ENCODE measurements at places on chromosomes 11 and 22. TPM values are rescaled to one million over a fixed set of nuclear protein-coding genes. Genes with fewer than 3 reads are reported as not detected.
A peak's percentile ranks its signal among the peaks of the same experiment; 100 is the strongest.

GRCh38 chr11:61417670-61418069 is 12.1 kb downstream of the CPSF7 start:
- no peak for DNase-seq

DNA sequence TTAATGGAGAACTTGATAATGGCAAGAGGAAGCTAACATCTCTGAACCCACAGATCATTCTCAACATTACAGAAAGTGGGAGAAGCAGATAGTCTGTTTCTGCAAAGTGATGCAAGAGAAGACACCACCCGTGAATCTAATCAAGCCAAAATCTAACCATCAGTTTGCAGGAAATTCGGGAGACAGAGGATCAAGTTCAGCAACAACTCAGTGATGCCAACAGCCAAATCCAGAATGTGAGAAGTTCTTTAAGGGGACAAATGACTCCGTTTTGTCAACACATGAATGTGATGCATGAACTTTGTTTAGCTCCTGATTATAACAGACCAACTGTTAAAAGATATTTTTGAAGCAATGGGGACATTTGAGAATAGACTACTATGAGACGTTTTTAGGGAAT is 95.2 kb upstream of the LDLRAD3 start:
- DNase-seq, result no peak

- no peak for DNase-seq
These were observed 21.2 kb upstream of the PDE3B start for GRCh38 chr11:14622223-14622954.

DNA sequence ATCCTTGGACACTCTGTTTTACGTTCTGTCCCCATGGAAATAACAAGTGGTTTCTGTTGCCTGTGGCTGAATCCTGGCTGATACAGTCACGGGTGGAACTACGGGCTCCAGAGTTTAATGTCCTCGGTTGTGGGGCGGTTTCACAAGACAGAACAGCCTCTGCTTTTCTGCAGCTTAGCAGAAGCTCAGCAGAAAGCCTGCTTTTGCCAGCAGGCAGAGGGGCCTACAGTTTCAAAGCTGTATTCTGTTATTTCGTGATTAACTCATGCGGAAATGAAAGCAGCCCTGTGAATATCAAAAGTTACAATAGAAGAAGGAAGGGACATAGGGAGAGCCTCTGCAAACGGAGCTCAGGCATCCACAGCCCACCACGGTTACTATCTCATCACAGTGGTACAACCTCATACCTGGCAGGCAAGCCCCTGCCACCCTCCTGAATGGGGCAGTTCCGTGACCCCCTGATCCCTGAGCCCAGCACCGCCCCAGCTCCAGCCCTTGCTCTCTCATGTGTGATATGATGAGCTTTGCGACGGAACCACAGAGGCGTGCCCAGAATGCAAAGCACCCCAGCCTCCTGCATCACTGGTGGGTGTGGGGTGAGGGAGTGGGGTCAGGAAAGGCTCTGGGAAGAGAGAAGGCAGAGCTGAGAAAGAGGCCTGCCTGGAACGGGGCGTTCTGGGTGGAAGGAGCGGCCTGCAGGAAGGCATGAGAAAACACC is 360.6 kb downstream of the BRD1 start:
- no peak for DNase-seq

DNA sequence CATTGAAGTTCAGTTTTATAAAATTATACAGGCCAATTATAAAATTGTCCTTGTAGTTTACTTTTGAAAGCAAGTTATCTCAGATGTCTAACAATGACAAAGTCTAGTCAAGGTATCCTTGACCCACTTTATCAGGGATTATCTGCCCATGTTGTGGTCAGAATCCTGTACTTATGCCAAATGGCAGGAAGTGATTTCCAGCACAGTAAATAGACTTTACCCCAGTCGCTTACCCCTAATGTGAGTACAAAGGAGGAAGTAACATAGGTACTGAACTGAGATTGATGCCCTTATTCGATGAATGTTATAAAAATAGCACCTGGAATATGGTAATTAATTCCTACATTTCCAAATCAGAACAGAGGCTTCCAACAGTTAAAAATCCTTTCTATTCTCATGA is 355.7 kb downstream of the CNTN5 start:
- no peak for DNase-seq

GRCh38 chr11:126046570-126047195 is 16.0 kb downstream of the CDON start:
- DNase-seq, result peak; percentile 55

DNA sequence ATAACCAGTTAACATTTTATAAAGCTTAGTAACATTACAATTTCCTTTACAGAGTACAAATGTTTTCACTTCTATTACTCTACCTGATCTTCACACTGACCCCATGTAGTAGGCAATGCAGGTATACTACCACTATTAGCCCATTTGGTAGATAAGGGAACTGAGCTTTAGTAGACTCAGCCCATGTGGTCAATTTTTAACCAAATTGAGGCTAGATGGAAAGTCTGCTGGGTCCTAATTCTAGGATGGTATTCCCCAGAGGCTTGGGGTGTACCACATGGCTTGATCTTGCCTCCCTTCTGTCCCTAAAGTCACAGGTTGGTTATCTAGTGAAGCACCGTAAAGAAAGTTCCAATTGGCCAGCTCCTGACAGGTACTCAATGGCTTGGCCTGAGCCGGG is 48.2 kb downstream of the NRXN2 start:
- DNase-seq, result no peak

DNA sequence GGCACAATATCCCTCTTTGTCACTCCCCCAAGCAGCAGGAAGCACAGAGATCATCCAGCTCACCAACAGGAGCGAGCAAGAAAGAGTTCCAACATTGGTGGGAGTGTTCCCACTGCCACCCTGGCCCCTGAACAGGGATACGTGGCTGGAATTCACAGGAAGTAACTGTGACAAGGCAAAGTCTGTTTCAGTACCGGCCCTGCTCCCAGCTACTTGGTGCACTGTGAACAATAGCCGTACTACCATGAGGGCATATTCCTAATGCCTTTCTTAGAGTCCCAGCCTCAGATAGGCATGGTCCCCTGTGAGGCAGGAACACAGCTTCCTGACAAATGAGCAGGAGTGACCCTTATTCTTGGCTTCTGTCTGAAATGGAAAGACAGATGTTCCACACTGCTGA is 1.8 kb upstream of the SLC37A2 start:
- no peak for DNase-seq

DNA sequence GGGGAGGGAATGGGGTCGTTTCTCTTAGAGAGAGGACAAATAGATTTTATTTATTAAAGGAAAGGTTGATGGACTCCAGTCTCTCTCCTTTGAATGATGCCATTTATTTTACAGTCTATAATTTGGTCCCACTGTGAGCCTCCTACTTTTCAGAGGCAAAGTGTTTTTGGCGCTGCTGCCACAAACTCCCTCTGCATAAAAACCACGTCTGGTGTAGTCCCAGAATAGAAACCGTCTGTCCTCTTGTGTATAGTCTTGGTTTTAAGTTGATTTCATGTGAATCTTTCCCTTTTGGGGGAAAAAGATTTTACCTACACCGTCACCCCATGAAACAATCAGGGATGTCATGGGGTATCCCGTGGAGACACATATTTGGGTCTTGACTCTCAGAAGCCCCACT is 143.6 kb upstream of the SEZ6L start:
- no peak for DNase-seq

DNA sequence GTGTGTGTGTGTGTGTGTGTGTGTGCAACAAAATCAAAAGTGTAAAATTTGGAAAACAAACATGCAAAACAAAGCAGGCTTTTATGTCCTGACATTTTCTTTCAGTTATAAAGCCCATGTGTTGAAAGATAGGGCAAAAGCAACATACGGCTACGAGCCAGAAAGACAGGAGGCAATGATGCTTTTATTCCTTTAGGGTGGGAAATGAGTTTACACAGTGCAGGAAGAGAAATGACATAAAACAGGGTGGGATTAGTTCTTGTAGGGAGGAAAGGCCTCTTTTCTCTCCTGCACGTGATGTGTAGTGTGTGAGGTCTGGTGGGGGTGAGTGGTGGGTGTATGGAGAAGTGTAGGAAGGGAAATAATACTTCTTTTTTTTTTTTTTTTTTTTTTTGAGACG is 29.4 kb downstream of the IL18 start:
- DNase-seq, result no peak

- DNase-seq, result no peak
These were observed 308.7 kb downstream of the DDX10 start for GRCh38 chr11:108973402-108974162.

DNA sequence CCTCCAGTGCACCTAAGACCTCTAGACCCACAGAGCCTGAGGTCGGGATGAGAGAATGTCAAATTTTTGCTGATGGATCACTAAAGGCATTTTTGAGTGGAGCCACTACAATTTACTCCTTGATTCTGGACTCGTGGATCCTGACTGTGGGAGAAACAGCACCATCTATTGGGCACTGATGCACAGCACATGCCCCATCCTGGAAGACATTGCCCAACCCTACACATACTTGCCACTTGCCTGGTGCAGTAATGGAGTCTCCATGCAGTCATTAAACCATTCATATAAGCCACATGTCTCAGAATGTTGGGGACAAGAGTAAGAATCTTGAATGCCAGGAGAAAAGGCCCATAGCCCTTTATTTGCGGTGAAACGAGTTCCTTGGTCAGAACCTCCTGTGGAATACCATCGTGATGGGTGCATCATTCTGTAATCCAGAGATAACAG is 103.9 kb downstream of the GGTLC2 start:
- peak; percentile 12 for DNase-seq

DNA sequence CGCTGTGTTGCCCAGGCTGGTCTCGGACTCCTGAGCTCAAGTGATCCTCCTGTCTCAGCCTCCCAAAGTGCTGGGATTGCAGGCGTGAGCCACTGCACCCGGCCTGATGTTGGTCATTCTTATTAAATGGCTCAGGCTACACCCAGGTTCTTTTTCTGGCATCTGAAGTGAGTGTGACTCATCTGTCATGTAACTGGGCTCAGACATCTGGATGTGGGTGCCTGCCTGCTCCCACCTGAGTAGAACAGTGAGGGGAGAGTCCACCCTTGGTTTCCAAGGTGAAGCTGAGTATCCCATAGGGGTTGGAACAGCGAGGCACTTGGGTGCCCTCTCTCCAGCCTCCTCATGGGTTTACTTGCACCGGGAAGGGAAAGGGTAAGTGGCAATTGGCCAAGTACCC is 36.7 kb upstream of the EIF3D start:
- no peak for DNase-seq

DNA sequence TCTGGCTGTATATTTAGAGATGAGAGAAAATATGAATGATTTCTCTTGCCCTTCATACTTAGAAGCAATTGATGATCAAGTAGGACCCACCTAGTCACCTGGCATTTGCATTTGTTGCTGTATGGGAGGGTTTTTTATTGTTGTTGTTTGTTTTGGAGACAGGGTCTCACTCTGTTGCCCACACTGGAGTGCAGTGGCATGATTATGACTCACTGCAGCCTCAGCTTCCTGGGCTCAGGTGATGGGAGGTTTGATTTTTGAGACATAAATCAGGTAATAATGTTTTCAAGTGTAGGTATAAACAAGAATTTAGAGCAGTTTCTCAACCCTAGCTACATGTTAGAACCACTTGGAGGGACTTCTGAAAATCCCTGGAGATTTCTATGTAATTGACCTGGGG is 63.0 kb downstream of the TNRC6B start:
- no peak for DNase-seq

GRCh38 chr22:43015677-43016042 is 711 bp upstream of the PACSIN2 start:
- no peak for DNase-seq

- no peak for DNase-seq
These were observed 860.8 kb downstream of the TBC1D22A start for GRCh38 chr22:47623066-47623762.

GRCh38 chr11:2312232-2313042 is 10.6 kb downstream of the TSPAN32 start:
- DNase-seq, result no peak

- no peak for DNase-seq
These were observed 1422.9 kb downstream of the TBC1D22A start for GRCh38 chr22:48185071-48186055.

DNA sequence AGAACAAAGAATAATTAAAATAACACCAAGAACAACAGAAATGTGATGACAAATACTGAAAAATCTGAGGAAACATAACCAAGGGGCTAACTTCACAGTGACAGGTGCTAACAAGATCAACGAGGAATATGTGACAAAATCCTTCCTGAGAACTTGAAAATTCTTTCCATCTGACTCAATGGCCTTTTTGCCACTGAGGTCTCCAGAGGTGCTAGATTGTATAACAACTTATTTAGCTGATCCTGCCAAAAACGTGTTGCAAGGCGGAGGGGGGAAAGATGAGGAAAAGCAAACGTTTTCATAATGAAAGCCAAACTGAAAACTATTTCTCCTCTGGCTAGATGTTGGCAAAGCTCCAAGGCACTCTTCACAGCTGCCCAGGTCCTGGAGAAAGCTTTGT is 364.5 kb downstream of the NTM start:
- no peak for DNase-seq

GRCh38 chr11:84145616-84146185 is 859.5 kb upstream of the CCDC90B start:
- no peak for DNase-seq

DNA sequence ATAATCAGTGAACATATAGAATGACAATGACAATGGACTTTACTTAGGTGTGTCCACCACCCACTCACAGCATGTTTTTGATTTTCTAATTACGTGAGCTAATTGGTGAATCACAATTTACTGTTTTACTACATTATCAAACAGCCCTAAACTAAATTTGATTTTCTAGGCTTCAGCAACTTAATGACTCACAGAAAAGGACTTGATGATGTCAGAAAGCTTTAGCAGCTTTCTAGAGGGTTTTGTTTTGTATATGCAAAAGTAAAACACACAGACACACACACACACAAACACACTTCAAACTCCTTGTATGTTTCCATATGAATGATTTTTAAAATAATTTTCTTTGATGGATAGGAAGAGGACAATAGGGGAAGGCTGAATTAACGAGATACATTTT is 878.6 kb upstream of the CCDC90B start:
- no peak for DNase-seq

DNA sequence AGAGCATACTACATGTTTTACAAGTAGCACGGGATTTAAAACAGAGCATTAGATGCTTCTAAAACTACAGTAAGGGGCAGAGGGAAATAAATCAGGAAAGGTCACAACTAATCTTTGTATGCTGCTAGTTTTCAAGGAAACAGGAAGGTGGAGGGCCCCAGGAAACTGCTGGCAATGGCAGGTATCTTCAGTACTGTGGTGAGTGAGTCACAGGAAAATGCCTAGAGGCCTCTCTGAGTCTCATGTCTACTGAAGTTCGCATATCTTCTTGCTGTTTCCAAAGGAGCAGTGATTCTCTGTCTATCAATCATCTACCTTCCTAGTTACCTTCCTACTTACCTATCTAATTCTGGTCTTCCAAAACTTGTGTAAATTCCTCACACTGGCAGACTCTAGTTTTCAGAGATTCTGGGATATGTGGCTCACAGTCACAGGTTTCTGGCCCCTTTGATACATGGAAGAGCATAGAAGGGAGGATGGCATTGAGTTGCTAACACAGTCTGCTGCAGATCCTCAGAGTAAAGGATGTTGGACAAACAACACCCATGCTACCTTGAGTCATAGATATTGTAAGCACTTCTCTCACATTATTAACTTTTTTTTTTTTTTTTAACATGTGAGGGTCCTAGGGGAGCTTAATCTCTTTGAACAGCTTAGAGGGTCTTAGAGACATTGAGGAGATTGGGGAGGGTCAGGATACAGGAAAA is 58.8 kb upstream of the SYN3 start:
- no peak for DNase-seq

Gene TMEM45B
- total RNA-seq, result 2.9 TPM

Gene SDHAF2
- total RNA-seq, result 39.1 TPM

Gene MS4A14
- not detected for total RNA-seq

Gene OR52H1
- 0.13 TPM for total RNA-seq

Gene RNASEH2C
- 39.8 TPM for total RNA-seq
